MCF 10A (cell line): ENCODE measurements at places on chromosomes 5 and 9. TPM values are rescaled to one million over a fixed set of nuclear protein-coding genes. Genes with fewer than 3 reads are reported as not detected.

DNA sequence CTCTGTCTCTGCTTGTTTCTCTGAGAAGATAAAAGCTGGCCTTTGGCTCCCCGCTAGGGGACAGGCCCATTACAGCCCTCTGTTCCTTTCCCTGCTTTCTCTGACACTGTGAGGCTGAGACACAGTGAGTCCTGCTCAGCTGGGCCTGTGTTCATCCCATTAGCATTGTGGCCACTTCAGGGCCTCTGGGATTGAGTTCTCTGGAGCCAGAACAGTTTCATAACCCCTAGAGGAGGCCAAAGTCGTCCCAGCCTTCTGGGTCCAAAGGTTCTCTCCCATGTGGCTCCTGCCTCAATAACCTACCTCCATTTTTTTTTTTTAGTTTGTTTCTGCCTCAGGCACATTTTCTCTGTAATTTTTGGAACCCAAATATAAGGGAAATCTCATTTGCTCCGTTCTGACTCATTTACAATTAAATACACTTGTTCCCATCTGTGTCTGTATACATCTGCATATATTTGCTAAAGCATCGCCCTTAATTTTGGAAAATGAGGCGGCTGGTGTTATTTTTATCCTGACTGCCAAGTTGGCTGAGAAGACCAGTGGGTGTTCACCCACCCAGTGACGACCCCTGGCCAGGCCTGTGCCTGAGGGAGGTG is 27.3 kb upstream of the CTNNA1 start:
- DNase-seq, result peak; percentile 69

Gene PCDHB3
- total RNA-seq, result 0.42 and 0.49 TPM in 2 replicates

Gene IFNA6
- total RNA-seq, result not detected in 2 replicates

- DNase-seq, result no peak
Observed at GRCh38 chr5:85921590-85921989, 696.2 kb upstream of the COX7C start.

GRCh38 chr9:69143291-69143690 is 30.8 kb upstream of the TJP2 start:
- DNase-seq, result no peak

- no peak for DNase-seq
Observed at GRCh38 chr5:43000914-43001313, 39.2 kb downstream of the ANXA2R start.

- DNase-seq, result no peak
Observed at GRCh38 chr9:114580609-114581193, 6.9 kb upstream of the ATP6V1G1 start.

DNA sequence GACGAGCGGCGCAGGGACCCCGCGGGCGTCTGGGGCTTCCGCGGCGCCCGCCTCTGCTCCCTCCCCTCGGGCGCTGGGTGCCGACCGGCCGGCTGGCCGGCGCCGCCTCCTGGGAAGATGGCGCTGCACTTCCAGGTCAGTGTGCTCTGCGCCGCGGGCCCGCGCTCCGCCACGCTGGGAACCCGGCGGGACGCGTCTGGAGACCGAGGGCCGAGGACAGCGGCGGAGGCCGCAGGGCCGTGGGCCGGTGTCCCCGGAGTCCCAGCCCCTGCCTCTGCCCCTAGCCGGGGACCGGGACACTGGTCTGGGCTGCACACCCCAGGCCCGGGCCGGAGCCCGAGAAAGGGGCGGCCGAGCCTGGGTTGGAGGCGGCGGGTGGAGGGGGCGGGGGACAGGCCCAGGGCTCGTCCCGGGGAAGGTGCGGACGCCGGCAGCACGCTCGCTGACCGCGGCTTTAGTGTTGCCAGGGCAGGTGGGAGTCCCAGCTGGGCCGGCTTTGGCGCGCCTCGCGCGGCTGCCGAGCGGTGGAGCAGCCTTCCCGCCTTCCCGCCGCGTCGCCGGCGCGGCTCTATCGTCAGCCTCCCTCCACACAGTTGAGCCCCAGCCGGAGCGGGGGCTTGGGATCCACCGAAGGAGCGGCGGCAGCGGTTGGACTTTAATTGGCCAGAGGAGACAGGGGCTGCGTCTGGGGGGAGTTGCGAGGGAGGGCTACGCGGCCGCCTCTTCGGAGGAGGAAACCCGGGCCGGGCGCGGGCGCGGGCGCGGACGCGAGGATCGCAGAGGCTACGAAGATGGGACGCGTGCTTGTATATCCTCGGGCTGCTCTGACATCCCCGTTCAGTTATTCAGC is at the start of gene RANBP17:
Gene RANBP17, plus strand, starts transcription at position 102 of the 850 bp plus-strand sequence.
- DNase-seq, result peak; percentile 79

Gene MYMK
- not detected in 2 replicates for total RNA-seq

- DNase-seq, result no peak
Observed at GRCh38 chr9:76045221-76045620, 154.7 kb downstream of the PCSK5 start.
